Endodermal cell (in vitro differentiated cells): ENCODE measurements at places on chromosomes 11 and 22. TPM values are rescaled to one million over a fixed set of nuclear protein-coding genes. Genes with fewer than 3 reads are reported as not detected.
A peak's percentile ranks its signal among the peaks of the same experiment; 100 is the strongest.

- H3K4me1 ChIP-seq, result no peaks in the 10 kb centered on the region
- no peaks in the 10 kb centered on the region for H3K36me3 ChIP-seq
- H3K4me3 ChIP-seq, result no peak overlapping the region
- H3K27me3 ChIP-seq, result no peaks in the 10 kb centered on the region
- no peak overlapping the region for H3K27ac ChIP-seq
- DNase-seq, result no peak
These were observed 38.5 kb downstream of the RTL6 start for GRCh38 chr22:44459551-44459950.

DNA sequence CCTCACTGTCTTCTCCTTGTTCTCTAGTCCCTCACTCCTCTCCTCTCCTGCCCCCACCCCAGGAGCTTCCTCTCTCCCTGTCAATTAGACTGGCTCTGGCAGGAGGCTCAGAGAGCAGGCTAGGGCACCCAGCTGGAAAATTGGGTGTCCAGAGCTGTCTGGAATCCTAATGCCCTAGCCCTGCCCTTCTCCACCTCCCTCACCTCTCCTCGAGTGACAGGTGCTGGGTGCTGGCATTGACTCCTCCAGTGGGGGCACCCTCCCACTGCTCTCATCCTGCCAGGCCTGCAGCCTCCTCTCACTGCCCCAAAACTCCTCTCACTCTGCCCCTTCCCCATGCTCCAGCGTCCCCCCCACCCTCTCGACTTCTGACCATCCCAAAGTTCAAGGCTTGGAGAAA, 68.9 kb downstream of the CYTH4 start:
- no peak for DNase-seq
- H3K4me3 ChIP-seq, result no peak overlapping the region
- no peaks in the 10 kb centered on the region for H3K27me3 ChIP-seq
- no peaks in the 10 kb centered on the region for H3K4me1 ChIP-seq

- no peak overlapping the region for H3K27ac ChIP-seq
- no peaks in the 10 kb centered on the region for H3K4me1 ChIP-seq
- no peak overlapping the region for H3K4me3 ChIP-seq
- no peaks in the 10 kb centered on the region for H3K27me3 ChIP-seq
These were observed 71.4 kb downstream of the MTMR3 start for GRCh38 chr22:29954203-29954855.

TRPM5 gene
- 0.11 TPM in 1 of 2 replicates, not detected in the other for total RNA-seq

GRCh38 chr22:37164505-37164887, 14.8 kb upstream of the IL2RB start:
- no peaks in the 10 kb centered on the region for H3K4me1 ChIP-seq
- no peak for DNase-seq
- H3K36me3 ChIP-seq, result no peaks in the 10 kb centered on the region
- no peak overlapping the region for H3K27ac ChIP-seq

DNA sequence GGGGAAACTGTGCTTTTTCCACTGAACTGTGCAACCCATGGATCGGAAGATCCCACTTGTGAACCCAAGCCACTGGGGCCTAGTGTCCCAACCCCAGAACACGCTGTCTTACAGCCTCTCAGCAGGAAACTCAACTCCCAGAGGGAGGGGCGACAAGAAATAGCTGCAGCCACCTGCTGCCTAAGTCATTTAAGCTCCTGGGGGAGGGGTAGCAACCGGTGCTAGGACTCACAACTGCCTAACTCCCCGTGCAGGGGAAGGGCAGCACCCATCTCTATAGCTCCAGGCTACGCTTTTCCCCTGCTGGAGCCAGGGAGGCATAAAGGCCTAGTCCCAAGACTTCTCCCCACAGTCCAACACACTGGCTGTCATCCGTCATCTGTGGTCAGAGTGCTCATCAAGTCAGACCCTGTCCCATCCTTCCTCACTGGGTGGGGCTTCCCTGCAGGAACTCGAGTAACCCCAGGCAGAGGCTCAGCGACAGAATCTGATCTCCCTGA, 363.0 kb downstream of the LUZP2 start:
- no peak overlapping the region for H3K4me3 ChIP-seq
- H3K27me3 ChIP-seq, result no peaks in the 10 kb centered on the region
- H3K36me3 ChIP-seq, result no peaks in the 10 kb centered on the region
- H3K4me1 ChIP-seq, result no peaks in the 10 kb centered on the region
- no peak for DNase-seq
- no peak overlapping the region for H3K27ac ChIP-seq

DNA sequence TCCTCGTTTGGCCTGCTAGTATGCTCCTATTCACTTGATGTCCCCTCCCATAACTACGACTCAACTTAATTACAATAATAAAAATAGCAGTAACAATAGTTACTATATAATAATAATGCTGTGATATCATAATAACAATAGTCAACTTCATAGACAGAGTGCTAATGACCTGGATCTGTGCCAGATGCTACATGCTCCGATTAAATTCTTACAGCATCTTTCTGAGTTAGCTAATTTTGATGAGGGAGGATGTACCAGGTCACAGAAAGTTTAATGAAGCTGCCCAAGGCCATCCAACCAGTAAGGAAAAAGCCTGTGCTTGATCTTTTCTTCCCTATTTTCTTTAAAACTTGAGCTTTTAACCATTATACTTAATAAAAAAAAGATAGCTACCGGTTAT, 413.4 kb upstream of the LRRC4C start:
- H3K4me1 ChIP-seq, result no peaks in the 10 kb centered on the region
- no peaks in the 10 kb centered on the region for H3K27me3 ChIP-seq

DNA sequence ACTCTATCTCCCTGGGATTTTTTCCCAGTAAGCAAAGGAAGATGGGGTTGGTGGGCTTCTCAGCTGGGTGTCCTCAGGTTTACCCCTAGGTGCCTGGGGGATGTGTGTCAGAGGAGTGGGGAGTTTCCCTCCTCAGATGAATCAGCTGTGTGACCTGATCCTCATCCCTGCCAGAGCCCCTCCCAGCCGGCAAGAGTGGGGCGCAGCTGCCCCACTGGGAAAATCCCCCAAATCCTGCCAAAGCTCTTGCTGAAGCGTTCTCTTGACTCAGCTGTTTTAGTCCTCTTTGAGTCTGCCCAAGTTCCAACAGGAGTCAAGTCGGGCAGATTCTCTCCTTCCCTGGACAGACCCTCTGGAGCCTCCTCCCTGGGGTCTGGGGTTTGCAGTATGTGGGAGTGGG, 6.0 kb downstream of the C11orf68 start:
- H3K27ac ChIP-seq, result no peak overlapping the region
- peaks cover 8% of the 10 kb centered on the region for H3K36me3 ChIP-seq
- no peak overlapping the region for H3K4me3 ChIP-seq
- H3K27me3 ChIP-seq, result peaks cover 11% of the 10 kb centered on the region
- DNase-seq, result peak; percentile 34

DNA sequence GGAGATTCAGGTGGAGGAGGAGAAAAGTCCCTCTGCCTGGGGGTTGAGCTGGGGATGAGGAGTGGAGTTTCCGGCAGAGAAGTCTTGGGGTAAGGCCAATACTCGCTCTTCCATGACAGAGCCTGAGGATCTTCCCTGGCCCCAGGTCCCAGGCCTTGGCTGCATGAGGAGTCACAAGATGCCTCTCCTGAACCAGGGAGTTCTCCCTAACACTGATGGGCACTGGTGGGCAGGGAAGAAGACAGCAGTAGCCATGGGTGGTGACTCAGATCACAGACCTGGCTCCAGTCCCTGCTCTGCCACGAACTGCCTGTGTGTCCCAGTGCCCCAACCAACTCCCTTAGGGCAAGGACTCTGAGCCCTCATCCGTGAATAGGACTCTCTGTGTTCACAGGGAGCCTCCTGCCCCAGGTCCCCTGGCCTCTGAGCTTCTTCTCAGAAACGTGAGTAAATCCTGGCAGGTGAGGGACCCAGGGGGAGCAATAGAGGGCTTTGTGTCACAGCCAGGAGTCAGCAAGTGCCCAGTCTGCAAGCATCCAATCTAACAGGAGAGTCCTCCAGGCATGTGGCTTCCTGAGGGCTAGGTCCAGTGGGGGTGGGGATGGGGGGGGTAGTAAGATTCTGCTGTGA, 45.5 kb upstream of the FTH1 start:
- no peaks in the 10 kb centered on the region for H3K4me1 ChIP-seq
- H3K4me3 ChIP-seq, result no peak overlapping the region
- H3K27me3 ChIP-seq, result no peaks in the 10 kb centered on the region
- no peak for DNase-seq

KRTAP5-3 gene
- total RNA-seq, result not detected in 3 replicates

- H3K4me1 ChIP-seq, result no peaks in the 10 kb centered on the region
- peak; percentile 66 for DNase-seq
- H3K27me3 ChIP-seq, result peaks cover 12% of the 10 kb centered on the region
- H3K4me3 ChIP-seq, result no peak overlapping the region
- H3K36me3 ChIP-seq, result no peaks in the 10 kb centered on the region
- H3K27ac ChIP-seq, result no peak overlapping the region
These were observed 13.2 kb upstream of the MRGPRX2 start for GRCh38 chr11:19073454-19074415.

CNTF gene
- total RNA-seq, result 0.73 to 2.8 TPM (median 1.7 TPM) in 3 replicates

- no peaks in the 10 kb centered on the region for H3K4me1 ChIP-seq
- H3K36me3 ChIP-seq, result no peaks in the 10 kb centered on the region
- peaks cover 45% of the 10 kb centered on the region for H3K27me3 ChIP-seq
- no peak overlapping the region for H3K27ac ChIP-seq
These were observed 353.8 kb downstream of the DDX10 start for GRCh38 chr11:109018639-109019038.

CABP4 gene
- total RNA-seq, result not detected in 3 replicates

DNA sequence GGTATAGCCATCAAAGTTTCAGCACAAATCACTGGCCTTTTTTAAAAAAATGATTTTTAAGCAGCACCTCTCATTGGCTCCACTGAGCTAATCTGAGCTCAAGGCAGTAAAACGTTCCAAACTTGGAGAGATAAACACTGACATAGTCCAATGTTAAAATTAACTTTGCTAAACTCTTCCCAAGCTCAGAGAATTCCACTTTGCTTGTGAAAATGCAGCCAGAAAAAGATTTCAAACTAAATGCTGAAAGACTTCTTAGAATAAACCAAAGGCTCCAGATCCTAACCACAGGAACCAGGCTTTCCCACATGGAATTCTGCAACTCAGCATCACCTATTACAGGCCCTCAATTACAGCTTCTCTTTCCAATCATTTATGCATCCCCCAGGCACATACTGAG, 84.7 kb upstream of the GDPD4 start:
- H3K4me1 ChIP-seq, result no peaks in the 10 kb centered on the region
- no peak overlapping the region for H3K27ac ChIP-seq
- no peaks in the 10 kb centered on the region for H3K27me3 ChIP-seq
- peaks cover 44% of the 10 kb centered on the region for H3K36me3 ChIP-seq
- no peak overlapping the region for H3K4me3 ChIP-seq

OR5P2 gene
- 1.1 to 5.8 TPM (median 1.6 TPM) in 3 replicates for total RNA-seq

GRCh38 chr22:38760477-38761201, 4.8 kb upstream of the SUN2 start:
- no peak for DNase-seq
- peak overlapping the region; percentile 63 for H3K27ac ChIP-seq
- no peak overlapping the region for H3K4me3 ChIP-seq
- H3K27me3 ChIP-seq, result peaks cover 6% of the 10 kb centered on the region
- H3K36me3 ChIP-seq, result no peaks in the 10 kb centered on the region

- no peaks in the 10 kb centered on the region for H3K27me3 ChIP-seq
- H3K36me3 ChIP-seq, result no peaks in the 10 kb centered on the region
- H3K4me1 ChIP-seq, result no peaks in the 10 kb centered on the region
- no peak overlapping the region for H3K4me3 ChIP-seq
These were observed 23.3 kb upstream of the OR9Q2 start for GRCh38 chr11:58165504-58166106.

GRCh38 chr11:129451524-129451923, 75.9 kb downstream of the BARX2 start:
- no peaks in the 10 kb centered on the region for H3K36me3 ChIP-seq
- H3K27ac ChIP-seq, result no peak overlapping the region
- no peak for DNase-seq
- no peaks in the 10 kb centered on the region for H3K27me3 ChIP-seq

TESMIN gene
- 68.8 to 80.7 TPM (median 73.9 TPM) in 3 replicates for total RNA-seq

DNA sequence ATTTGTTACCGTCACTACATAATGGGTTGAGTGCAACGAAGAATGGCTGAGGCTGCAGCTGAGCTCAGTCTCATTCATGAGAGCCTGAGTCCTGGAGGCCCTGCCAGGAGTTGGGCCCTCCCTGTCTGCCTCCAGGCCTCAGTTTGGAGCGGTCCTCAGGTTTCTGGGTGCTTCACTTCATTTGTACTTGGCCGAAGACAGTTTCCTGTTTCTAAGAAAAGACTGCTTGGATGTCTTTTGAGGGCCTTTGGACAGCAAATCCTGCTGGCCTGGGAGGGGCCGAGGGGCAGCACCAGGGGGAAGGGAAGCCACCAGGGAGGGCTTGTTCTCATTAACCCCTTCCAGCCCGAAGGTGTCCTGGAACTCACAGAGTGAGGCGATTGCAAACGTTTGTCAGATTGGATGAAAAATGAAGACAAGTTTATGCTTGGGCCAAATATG, 163.1 kb downstream of the ETS1 start:
- peaks cover 5% of the 10 kb centered on the region for H3K4me1 ChIP-seq
- no peak overlapping the region for H3K27ac ChIP-seq
- H3K36me3 ChIP-seq, result no peaks in the 10 kb centered on the region
- DNase-seq, result peak; percentile 57
- no peaks in the 10 kb centered on the region for H3K27me3 ChIP-seq
- no peak overlapping the region for H3K4me3 ChIP-seq

DNA sequence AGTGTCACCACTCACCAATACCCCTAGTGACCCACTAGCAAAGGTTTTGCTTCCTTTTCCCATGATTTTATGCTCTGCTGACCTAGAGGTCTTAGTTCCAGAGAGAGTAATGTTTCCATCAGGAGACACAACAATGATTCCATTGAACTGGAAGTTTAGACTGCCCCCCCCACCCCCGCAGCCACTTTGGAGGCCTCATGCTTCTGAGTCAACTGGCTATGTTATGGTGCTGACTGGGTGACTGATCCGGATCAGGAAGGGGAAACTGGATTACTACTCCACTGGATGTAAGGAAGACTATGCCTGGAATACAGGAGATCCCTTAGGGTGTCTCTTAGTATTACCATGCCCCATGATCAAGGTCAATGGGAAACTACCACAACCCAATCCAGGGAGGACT, 633.6 kb downstream of the OPCML start:
- H3K4me3 ChIP-seq, result no peak overlapping the region
- H3K27ac ChIP-seq, result no peak overlapping the region
- H3K36me3 ChIP-seq, result no peaks in the 10 kb centered on the region
- no peaks in the 10 kb centered on the region for H3K27me3 ChIP-seq

- no peaks in the 10 kb centered on the region for H3K27me3 ChIP-seq
- no peak overlapping the region for H3K4me3 ChIP-seq
- H3K4me1 ChIP-seq, result no peaks in the 10 kb centered on the region
These were observed 27.8 kb upstream of the ANO5 start for GRCh38 chr11:22165087-22165486.

DNA sequence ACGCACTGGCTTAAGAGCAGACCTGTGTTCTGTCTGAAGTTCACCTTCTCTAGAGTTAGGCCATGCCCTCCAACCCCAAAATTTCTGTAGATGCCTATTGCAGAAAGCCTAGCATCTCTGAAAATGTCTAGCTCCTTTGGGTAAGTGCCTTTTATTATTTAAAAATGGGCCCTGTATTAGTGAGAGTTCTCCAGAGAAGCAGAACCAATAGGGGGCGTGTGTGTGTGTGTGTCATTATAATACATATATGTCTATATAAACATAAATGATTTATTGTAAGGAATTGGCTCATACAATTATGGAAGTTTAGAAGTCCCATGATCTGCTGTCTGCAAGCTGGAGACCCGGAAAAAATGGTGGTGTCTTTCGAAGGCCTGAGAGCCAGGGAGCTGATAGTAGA, 144.7 kb downstream of the TTC17 start:
- H3K4me1 ChIP-seq, result no peaks in the 10 kb centered on the region
- DNase-seq, result no peak
- no peaks in the 10 kb centered on the region for H3K27me3 ChIP-seq
- H3K27ac ChIP-seq, result no peak overlapping the region
- no peaks in the 10 kb centered on the region for H3K36me3 ChIP-seq

- no peak overlapping the region for H3K4me3 ChIP-seq
- H3K27ac ChIP-seq, result no peak overlapping the region
- H3K4me1 ChIP-seq, result peaks cover 8% of the 10 kb centered on the region
- no peaks in the 10 kb centered on the region for H3K36me3 ChIP-seq
- DNase-seq, result no peak
- peaks cover 43% of the 10 kb centered on the region for H3K27me3 ChIP-seq
These were observed 42.8 kb downstream of the ETS1 start for GRCh38 chr11:128544471-128545051.
